Bone marrow (tissue), 2 donors: ENCODE measurements at places on chromosomes 6 and 20.

DNA sequence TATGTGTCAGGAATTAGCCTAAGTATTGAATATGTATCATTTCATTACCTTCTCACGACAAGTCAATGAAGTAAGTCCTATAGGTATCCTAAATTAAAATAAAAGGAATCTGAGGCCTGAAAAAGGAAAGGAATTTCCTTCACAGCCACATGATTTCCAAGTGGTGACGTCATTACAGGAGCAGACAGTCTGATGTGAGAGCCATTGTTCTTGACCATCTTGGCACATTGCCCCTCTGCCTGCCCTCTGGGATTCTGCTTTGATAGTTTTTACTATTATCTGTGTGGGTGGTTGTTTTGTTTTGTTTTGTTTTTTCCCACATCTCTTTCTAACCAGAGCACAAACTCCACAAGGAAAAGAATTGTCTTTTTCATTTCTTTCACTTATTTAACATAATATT, 219.8 kb upstream of the UFL1 start:
- DNase-seq, result no peak

- DNase-seq, result no peak
Measured at GRCh38 chr6:109143191-109143590, 47.9 kb downstream of the CEP57L1 start.

DNA sequence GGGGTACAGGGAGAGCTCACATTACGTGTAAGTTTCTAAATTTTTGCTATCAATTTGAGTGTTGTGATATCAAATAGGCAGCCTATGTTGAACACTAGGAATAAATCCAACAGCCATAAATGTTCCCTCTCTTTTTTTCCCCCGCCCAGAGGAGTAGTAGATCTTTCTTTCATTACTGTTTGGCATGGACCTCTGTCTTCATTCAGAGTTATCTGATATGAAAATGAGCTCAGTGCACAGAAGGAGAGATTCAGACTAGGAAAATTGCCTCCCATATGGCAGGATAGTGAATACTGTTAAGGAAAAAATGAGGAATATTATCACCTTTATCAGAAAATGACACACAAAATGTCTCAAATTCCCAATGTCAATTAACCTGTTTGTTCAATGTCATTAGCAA, 110.0 kb upstream of the EYS start:
- DNase-seq, result no peak

DNA sequence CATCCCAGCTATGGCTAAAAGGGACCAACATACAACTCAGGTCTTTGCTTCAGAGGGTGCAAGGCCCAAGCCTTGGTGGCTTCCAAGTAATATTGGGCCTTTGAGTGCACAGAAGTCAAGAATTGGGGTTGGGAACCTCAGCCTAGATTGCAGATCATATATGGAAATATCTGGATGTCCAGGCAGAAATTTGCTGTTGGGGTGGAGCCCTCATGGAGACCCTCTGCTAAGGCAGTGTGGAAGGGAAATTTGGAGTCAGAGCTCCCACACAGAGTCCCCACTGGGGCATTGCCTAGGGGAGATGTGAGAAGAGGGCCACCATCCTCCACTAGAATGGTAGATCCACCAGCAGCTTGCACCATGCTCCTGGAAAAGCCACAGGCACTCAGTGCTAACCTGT, 123.5 kb downstream of the PRL start:
- DNase-seq, result no peak

DNA sequence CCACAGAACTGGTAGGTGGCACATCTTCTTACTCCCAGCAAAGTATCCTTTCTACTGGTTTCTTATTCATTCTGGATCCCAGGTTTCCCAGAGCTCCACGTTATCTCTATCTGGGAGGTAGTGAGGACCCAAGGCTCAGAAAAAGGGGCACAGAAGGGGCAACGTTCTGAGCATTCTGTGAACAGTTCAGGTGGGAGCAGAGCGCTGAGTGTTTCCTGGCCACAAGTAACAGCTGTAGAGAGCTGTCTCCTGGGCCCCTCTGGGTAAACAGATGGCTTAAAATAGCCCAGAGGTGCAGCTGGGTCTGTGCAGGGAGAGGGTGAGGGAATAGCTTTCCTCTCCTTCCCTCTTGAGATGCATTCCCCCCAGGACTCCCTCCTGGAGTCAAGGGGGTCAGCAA, 2.1 kb downstream of the APOBEC2 start:
- no peak for DNase-seq

- DNase-seq, result no peak
Measured at GRCh38 chr20:9256393-9256792, 187.5 kb downstream of the PLCB4 start.

DNA sequence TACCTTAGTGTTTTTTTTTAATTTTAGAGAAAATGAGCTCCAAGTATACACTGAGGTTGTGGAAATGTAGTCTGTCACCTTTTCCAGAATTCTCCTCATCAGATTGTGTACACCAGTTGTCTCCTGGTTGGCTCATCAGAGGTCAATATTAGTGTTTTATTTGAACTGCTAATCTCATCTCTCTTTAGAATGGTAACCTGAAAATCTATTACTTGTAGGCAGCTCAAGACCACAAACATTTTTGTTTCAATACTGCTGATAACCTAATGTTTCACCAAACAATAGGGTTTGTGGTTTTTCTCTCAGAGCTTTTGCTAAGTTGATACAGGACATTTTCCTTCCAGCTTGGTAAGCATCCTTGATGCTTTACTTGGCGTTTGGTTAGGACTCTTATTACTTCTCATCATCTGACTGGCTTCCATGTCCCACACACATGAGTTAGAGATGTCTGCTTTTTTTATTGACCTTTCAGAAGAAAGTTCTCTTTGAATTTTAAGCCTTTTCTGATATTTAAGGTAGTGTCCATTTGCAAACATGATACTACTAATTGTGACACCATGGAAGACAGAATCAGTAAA, 15.1 kb downstream of the ADGRG6 start:
- DNase-seq, result no peak

DNA sequence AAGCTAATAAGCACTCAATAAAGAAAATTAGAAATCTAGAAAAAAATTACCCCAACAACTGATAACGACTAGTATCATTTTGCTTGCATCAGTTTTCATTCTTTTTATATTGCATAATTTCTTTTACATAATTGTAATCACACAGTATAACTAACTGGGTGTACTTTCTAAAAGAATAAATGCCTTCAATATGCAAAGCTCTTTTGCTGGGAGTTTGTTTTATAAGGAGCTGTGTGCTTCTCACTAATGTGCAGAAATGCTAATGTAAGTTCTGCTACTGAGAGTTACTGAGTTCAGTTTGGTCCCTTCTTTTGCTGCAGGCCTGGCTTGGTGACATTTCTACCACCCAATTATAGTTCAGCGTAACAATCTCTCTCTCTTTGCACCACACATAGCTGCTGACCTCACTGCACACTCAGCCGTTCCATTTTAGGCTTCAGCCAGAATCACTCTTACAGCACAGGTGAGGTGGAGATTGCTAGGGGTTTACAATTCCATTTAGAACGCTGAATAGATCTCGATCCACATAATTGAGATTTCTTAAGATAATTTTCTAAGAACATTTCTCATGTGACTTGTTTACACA, 20.9 kb upstream of the KLHL31 start:
- DNase-seq, result no peak

- DNase-seq, result no peak
Measured at GRCh38 chr6:149202952-149203351, 114.6 kb upstream of the TAB2 start.

- DNase-seq, result no peak
Measured at GRCh38 chr6:167825332-167826229, 1.1 kb upstream of the AFDN start.

GRCh38 chr6:131643855-131644460, 6.9 kb downstream of the ENPP3 start:
- DNase-seq, result no peak

- no peak for DNase-seq
Measured at GRCh38 chr20:31859266-31859997, 10.9 kb downstream of the DUSP15 start.

DNA sequence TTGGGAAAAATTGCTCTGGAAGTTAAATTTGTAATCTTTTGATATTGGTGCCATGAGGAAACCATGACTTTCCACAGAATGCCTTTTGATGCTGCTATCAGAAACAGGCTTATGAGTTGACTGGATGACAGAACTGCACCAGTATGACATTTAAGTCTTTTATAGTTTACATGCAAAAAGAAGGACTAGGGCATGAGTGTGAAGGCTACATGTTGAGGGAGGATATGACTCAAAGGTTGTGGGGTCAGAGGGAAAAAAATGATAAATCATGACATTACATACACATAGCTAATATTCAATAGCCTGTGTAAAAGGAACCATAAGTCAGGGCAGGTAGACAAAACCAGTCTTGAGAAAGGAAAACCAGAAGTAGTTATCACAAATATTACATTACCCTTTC, 182.2 kb downstream of the COL12A1 start:
- DNase-seq, result no peak

DNA sequence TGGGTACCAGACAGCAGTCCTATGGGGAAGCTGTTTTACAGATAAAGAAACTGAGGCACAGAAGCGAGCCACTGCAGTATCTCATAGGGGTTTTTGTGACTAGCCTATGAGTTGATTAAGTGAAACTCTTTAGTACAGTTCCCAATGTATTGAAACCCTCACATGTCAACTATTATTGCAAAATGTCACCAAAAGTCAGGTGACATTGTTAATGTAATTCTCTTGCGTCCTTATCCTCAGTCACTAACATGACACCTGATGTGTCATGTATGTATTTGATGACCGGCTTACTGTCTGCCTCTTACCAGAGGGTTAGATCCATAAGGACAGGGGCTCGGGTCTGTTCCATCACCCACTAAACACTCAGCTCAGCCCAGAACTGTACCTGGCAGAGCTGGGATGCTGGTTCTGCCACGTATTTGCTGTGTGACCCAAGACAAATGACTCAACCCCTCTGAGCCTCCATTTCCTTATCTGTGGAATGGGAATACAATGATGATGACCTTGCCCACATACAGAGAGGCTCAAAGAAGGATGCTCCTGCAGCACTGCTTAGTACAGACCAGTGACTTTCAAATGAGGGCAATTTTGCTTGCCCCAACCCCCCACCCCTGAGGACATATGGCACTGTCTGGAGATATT, 32.9 kb downstream of the PREX1 start:
- DNase-seq, result no peak

DNA sequence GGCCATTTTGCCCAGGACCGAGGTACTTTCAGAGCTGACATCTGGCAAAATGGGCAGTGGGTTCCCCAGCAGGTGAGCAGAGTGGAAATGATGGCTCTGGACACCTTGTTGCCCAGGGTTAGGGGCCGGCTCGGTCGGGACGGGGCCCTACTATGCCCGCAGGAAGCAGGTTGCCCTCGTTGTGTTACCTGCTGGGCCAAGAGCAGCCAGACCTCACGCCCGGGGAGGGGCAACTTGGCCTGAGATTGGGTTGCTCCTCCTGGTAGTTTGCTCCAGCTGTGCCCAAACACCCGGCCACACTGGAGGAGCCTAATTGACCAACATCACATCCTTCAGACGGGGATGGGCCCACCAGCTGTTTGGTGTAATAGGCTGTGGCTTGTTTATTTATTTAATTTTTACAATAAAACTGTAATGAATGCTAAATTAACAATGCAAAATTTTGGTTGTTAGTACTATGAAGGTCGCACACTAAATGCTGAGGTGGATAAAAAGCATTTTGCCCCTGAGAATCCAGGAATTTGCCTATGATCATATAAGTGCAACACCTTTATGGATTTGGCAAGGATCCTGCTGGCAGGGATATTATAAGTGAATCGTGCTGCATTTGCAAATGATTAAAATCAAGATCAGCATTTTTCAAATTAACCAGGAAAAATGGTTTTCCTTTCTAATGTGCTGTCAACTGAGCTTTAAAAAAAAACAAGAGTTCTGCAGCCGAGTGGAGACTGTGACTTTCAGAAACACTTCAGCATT, 26.6 kb upstream of the PCMTD2 start:
- DNase-seq, result no peak

GRCh38 chr20:57529810-57530209, 4.9 kb upstream of the CTCFL start:
- no peak for DNase-seq

DNA sequence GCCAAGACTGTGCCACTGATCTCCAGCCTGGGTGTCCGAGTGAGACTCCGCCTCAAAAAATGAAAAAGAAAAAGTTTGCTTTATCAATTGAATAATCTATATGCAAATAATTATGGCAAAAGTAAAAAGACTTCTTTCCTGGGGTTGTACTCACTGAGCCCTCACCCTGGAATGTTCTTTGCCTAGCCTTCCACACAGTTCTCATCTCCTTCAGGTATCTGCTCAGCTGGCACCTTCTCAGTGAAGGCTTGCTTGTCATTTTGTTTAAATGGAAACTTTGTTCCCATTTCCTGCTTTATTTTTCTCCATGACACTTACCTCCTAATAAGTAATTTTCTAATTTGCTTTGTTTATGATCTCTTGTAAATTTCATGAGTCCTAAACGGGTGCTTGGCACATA, 96.7 kb downstream of the SGK1 start:
- DNase-seq, result no peak

DNA sequence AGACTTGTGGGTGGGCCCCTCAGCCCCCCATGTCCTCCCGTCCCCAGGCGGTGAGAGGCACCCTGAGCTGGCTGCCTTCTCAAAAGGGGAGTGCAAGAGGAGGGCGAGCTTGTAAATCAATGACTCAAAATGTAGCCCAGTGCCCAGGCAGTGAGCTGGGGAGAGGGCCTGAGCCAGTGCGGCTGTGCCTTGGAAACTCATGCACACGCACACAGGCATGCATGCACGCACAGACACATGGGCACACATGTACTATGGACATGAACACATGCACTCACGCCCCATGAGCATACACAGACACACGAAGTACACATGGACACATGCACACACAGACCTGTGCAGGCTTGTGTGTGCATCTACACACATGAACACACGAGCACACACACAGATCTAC, 133.5 kb downstream of the TAF4 start:
- DNase-seq, result no peak

- DNase-seq, result no peak
Measured at GRCh38 chr6:52553158-52553557, 23.7 kb downstream of the TRAM2 start.

DNA sequence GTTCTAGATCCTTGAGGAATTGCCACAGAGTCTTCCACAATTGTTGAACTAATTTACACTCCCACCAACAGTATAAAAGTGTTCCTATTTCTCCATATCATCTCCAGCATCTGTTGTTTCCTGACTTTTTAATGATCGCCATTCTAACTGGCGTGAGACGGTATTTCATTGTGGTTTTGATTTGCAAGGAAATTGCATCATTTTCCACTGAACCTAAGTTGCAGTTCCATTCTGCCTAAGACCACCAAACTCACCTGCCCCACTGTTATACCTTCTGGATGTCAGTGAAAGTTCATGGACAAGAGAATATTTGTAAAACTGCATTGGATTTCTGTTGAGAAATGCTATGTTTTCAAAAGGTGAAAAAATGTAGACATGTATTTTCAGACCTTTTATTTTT, 132.9 kb upstream of the ESR1 start:
- DNase-seq, result no peak

- DNase-seq, result no peak
Measured at GRCh38 chr20:41927655-41928054, 309.5 kb upstream of the CHD6 start.
